ENCODE measurements at places on chromosomes 12 and 14.

DNA sequence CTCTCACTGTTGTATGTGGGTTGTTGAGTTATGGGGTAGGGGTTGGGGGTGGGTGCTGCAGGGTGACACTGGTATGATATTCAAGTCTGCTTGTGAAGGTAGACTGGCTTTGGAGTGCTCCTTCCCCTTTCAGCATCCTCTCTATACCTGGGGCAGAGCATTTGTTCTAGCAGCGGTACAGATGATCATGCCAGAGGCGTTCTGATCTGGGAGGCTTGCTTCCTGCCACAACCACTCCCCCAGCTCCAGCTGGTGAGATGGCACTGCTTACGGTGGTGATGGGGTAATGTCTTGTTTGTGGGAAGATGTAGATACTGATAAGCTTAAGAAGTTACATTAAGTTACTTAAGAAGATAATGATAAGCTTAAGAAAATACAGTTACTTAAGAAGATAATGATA is 131.8 kb downstream of the ERC1 start:
- peak; percentile 4 for DNase-seq

DNA sequence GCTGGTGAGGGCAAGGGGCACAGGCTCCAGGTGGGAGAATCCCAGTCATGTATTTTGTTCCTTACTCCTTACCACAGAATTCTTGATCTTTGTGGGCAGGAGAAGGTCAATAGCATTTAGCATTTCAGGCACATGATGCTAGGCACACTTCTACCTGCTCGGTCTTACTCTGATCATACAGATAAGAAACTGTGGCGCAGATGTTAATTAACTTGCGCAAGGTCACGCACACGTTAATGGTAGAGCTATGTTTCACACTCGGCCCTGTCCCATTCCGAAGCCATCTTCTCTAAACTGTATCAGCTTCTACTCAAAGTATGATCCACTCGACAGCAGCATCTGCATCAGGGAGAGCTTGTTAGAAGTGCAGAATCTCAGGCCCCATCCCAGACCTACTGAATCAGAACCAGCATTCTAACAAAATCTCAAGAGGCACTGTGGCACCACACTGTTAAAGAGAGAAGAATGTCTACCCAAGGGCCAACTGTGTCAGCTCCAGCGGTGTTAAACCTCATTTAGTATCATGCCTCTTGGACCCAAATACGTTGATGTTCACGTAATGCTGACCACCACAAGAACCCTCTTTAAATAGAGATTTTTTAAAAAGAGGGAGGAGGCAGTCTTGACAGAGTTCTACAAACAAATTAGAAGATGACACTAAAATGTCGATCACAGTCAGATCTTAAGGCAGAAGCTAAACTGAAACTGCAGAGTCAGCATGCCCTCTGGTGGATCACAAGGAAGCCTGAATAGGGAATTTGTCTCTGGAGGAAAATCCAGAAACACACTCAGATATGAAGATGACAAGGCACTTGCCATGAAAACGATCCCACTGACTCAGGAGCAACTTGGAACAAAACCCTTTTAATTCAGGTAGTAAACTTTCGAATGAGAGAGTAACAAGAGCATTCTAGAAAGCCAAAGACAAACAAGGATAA is 7.3 kb downstream of the STXBP6 start:
- DNase-seq: no peak

GRCh38 chr14:83798421-83798820 is 1731.5 kb upstream of the FLRT2 start:
- no peak for DNase-seq

- DNase-seq: no peak
These were observed 337.8 kb upstream of the DIO2 start for GRCh38 chr14:80549141-80549540.

DNA sequence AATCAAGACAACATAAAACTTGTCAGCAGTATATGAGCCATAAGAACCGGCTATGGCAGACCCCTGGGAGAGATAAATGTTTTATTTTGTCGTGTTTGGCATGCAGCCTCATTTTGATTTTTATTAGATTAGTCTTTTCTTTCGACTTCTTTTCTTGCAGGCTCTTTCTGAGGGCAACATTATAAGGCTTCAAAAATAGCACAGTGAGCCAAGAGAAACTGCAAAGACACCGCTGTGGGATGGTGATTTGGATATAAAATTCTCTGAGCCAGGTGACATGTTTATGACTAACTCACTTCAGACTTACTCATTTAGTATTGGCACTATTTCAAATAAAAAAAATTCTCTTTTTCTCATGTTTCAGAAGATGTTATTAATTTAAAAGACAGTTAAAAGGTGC is 96.8 kb upstream of the PKP2 start:
- no peak for DNase-seq

- DNase-seq: no peak
These were observed 115.6 kb downstream of the CCER1 start for GRCh38 chr12:90839346-90839745.

DNA sequence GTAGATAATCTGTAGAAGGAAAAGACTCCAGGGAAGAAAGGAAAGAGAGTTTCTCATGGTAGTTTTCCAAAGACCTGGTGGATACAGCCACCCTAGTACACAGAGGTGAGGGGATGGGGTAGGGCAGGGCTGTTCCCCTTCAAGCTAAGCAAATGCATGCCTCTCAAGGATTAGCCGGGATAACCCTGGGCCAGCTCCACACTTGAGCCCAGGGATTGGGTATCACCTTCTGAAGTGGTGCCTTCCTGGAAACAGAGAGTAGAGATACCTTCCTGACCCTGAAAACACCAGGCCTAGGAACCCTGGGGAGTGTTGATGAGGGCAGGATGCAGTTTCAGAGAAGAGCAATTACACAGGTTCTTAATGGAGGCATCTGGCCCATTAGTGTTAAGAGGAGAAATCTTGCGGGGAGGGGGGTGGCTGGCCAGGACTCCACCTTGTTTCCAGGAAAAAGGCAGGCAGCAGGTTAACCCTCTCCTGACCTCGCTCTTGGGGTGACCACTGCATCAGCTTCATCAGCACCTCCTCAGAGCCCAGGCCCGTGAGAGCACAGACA is 106.9 kb upstream of the TMEM233 start:
- no peak for DNase-seq

- DNase-seq: peak; percentile 58
These were observed 2.5 kb downstream of the NUAK1 start for GRCh38 chr12:106136263-106136662.

DNA sequence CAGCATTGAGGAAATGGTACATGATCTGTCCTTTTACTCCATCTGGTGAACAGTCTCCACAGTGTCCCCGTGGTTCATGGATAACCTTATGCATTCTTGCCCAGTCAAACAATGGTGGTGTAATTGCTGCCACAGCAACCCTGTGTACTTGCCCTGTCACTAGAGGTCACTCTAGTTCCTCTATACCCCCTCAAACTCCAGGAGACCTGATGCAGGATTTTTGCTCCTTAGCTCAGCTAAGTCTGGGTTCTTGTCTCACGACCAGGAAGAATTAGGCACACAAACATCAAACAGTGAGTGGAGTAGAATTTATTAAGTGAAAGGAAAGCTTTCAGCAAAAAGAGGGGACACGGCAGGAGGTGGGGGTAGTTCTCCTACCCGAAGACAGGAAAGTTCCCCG is 24.7 kb upstream of the EEA1 start:
- no peak for DNase-seq

DNA sequence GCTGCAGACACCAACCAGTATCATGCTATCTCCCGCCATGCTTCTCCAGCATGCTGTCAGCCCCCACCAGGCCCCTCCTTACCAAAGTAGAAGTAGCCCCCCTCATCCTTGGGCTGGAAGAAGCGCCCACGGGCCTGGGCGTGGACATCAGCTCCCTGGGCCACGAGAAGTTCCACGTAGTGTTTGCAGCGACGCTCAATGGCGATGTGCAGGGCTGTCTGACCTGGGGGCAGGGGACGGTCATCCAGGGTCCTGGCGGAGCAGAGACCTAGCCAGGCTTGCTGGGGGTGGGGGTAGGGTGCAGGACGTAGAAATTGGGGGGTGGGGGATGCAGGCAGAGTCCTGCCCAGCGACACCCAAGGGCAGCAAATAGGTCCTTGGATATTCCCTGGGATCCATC is 32.7 kb downstream of the TRPV4 start:
- no peak for DNase-seq

DNA sequence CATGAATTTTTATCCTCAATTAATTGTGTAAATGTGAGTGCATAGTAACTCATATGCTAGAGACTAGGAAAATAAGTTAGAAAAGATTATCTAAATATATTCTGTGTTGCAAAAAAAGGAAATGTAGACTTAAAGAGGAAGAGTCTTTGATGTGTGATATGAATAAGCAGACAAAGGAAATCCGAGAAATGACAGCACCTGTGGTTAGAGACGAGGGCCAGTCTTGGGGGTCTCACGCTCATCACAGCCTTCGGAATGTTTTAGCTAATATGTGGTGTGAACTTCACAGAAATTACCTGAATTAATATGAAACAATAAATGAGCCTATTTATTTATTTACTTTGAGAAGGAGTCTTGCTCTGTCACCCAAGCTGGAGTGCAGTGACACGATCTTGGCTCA is 11.6 kb downstream of the ATP6V0A2 start:
- no peak for DNase-seq

- DNase-seq: no peak
These were observed 47.6 kb downstream of the KIF26A start for GRCh38 chr14:104185916-104186495.

DNA sequence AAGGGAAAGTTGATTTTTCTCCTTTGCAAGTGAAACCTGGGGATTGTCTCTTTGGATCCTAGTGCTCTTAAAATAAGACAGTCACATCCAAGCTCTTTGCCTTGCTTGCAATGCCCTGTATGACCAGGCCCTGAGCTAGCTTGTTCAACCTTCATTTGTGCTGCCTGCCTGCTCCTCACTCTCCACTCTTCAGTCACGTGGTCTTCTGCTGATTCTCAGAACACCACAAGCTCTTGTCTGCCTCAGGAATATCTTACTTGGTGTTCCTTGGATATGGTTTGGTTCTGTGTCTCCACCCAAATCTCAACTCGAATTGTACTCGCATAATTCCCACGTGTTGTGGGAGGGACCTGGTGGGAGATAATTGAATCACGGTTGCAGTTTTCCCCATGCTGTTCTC is 318.7 kb downstream of the RMST start:
- no peak for DNase-seq
